CD4-positive, alpha-beta memory T cell (primary cell): ENCODE measurements at places on chromosomes 3 and 15. TPM values are rescaled to one million over a fixed set of nuclear protein-coding genes. Genes with fewer than 3 reads are reported as not detected.

DNA sequence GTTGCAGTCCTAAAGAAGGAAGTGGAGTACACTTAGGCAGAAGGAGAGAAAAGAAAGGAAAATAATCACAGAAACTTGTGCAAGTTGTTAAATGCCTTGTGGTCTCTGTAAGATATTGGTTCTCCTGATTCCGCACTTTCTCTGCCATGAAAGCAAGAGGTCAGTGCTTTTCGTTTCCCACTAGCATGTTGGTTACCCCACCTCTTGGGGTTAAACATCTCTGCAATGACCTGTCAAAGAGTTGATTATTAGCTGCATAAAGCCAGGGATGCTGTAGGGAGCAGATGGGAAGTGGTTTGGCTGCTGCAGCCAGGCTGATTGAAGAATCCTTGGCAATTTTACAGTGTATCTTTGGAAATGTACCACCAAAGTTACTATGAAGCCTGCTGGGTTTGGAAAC is 33.3 kb downstream of the ZNF609 start:
- DNase-seq, result no peak

- no peak for DNase-seq
Observed at GRCh38 chr3:166127969-166128368, 290.7 kb upstream of the BCHE start.

- no peak for DNase-seq
Observed at GRCh38 chr3:136898954-136899353, 36.9 kb downstream of the NCK1 start.

The FURIN gene
- 37.2 TPM for total RNA-seq
